ENCODE measurements at places on chromosomes 5 and 9.

- DNase-seq = no peak
Observed at GRCh38 chr5:78659114-78659513, 10.5 kb upstream of the LHFPL2 start.

- no peak for DNase-seq
Observed at GRCh38 chr9:83520292-83520691, 17.9 kb downstream of the FRMD3 start.

- DNase-seq = no peak
Observed at GRCh38 chr5:143806579-143806978, 5.4 kb upstream of the HMHB1 start.

DNA sequence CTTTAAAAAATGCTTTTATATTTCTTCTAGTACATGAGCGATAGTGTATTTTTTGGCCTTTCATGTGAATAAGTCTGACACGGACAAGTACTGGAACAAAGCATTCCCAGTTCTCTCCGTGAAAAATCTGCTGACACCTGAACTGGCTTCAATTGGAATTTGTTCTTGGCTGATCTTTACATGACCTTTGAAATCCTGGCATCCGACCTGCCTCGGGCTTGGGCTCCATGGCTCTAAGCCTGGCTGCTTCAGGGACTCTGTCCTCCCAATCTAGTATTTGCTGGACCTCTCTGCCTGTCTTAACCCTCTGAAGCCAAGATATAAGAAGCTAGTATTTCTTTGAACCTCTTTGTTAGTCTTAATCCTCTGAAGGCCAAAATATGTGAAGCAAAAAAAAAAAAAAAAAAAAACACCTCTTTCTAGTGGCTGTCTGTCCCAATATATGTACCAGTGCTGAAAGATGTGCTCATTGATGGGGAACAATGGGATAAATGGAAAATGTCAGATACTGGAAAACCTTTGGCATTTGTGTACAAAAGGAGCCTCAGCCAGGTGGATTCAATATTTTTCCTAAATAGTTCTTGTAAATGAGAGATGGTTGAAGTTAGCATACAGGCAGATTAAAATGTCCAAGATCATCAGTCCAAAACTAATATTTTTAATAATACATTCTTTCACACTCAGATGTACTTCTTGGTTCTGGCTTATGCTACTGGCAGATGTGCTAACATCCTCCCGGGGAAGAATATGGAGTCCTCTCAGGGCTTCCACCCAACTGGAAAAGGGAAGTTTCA lies 470.6 kb downstream of the TUSC1 start:
- DNase-seq = no peak

GRCh38 chr5:154190595-154191304 lies at the start of gene GALNT10:
TSS of gene GALNT10 (plus strand) at chr5:154190733. CDS start at chr5:154190867, 134 bp downstream.
- peak; percentile 62 for DNase-seq

- DNase-seq = no peak
Observed at GRCh38 chr9:97866848-97867247, 13.8 kb downstream of the FOXE1 start.

- DNase-seq = no peak
Observed at GRCh38 chr5:143214890-143215289, 188.6 kb downstream of the NR3C1 start.

Data from CD4-positive, alpha-beta T cell treated with Interferon gamma for 1 hour (primary cell).